Stimulated activated CD4-positive, alpha-beta T cell treated with anti-CD3 and anti-CD28 coated beads, TNF-alpha, amount 100 ng/mL, for 4 hours (primary cell): ENCODE measurements at places on chromosomes 2 and 18.

DNA sequence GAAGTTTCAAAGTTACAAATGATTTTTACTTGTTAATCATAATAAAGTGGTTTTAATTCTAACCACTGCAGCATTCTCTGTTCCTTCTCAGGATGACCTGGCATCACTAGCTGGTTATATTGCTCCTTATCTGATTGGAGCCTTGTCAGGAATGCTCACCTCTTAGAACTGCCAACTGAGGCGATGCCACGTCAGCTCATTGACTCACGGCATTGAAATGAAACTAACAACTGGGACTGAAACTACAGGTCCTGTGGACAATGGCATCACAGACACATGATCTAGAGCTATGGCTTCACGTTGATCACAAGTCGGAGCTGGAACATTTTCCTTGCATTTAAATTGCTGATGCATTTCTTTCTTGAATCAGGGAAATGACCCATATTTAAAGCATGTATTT lies 54.9 kb upstream of the MAP2 start:
- no peak for DNase-seq

- DNase-seq = no peak
Observed at GRCh38 chr2:116319935-116320334, 1494.6 kb upstream of the DDX18 start.

DNA sequence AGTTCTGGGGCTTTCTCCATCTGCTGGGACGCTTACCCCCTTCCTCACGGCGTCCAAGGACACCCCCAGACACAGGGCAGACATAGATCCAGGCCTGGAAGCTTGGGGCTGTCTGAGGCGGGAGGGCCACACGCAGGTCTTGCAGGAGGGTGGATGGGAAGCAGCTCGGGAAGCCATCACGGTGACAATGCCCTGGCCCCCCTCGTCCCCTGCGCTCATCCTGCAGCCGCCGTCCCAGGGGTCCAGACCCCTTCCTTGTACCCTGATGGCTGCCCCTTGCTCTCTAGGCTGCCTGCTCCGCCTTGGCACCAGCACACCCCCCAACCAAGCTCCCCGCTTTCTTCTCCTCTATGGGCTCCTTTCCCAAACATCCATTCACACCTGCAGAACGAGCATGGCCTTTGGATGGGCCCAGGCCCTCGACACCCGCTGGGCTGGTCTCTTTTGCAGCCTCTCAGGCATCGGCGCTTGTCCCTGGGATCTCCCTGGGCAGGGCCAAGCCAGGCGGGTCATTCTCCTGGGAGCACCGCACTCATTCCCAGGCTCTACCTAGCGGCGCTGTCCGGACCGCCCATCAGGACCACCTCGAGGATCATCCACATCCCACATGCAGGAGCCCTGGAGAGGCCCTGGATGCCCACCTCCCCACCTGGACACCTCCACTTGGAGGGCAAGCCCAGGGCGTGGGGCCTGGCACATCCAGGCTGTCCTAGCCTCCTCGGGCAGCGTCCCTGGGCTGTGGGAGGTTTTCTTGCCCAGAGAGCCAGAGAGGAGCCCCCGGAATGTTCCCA lies 274.9 kb downstream of the NDUFA10 start:
- DNase-seq = no peak

GRCh38 chr18:7070466-7070865 lies 47.1 kb downstream of the LAMA1 start:
- DNase-seq = no peak

DNA sequence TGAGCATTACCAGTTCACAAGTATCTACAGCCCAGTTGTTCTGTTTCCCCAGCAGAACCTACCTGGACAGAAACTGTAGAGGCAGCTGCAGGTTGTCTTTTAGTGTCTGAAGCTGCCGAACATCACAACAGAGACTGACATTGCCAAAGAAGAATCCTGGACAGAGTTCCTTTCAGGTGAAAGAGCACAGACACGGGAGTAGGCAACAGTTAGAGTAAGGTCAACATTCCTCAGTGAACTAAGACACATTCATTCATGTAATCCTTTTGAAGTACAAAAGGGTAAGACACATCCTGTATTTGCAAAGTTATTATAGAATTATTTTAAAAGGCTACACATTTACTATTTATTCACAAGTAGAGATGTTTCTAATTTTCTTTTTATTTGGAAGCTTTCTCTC lies 14.3 kb downstream of the NPC1 start:
- no peak for DNase-seq

DNA sequence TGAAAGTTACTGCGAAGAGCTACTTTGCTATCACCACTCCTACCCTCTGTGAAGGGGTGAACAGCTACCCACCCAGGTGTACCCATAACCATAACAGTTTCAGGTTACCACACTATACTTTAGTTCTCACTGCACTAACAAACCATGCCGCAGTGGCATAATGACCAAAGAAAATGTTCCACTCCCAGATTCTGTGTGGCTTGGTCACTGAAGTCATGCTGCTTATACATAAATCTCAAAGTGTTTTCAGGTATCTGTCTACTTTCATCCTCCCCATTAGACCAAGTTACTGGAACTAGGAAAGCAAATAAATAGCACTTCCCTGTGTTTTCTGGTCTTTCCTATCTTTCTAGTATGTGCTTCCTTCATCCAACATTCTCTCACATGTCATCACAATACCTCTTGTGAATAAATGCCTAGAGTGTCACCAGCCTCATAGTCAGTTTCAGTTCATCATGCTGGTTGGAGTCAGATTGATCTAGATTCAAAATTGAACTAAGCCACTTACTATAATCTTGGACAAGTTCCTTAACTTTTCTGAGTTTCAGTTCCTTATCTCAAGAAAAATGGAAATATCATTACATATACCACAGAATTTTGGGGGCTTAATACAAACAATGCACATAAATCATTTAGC lies 293.6 kb downstream of the FSIP2 start:
- no peak for DNase-seq

- no peak for DNase-seq
Observed at GRCh38 chr2:171347591-171348032, 86.2 kb downstream of the METTL8 start.

DNA sequence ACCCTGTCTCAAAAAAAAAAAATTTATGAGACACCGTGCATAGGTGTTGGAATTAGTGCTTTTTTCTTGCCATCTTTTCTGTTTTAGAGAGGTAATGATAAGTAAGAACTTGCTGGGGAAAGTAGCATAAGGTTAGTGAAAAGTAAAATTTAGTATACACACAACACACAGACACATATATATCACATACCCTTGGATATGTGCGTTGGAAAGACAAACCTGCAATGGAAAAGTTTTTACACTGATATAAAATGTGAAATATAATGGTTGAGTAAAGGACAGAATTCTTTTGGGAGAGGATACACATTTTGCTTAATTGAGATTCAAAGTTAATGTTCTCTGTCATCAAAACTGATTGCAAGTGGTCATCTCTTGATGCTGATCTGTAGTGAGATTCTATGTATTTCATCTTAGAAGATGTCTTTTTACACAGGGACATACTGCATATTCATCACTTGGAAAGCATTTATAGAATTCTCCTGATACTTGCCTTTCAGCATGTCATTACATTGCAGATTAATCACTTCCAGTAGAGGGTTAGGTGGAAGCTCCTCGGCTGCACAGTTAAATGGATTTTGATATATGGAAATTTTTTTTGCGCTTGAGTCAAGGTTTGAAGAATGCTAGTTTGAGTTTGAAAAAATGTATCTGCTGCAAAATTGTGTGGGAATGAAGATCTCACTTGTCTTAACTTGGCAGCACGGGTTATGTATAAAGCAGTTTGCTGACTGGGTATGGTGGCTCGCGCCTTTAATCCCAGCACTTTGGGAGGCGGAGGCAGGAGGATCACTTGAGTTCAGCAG lies 13.5 kb downstream of the PPP1CB start:
- no peak for DNase-seq

- no peak for DNase-seq
Observed at GRCh38 chr2:167264380-167264779, 376.1 kb downstream of the XIRP2 start.

GRCh38 chr18:9642799-9643462 lies 28.6 kb upstream of the PPP4R1 start:
- no peak for DNase-seq

DNA sequence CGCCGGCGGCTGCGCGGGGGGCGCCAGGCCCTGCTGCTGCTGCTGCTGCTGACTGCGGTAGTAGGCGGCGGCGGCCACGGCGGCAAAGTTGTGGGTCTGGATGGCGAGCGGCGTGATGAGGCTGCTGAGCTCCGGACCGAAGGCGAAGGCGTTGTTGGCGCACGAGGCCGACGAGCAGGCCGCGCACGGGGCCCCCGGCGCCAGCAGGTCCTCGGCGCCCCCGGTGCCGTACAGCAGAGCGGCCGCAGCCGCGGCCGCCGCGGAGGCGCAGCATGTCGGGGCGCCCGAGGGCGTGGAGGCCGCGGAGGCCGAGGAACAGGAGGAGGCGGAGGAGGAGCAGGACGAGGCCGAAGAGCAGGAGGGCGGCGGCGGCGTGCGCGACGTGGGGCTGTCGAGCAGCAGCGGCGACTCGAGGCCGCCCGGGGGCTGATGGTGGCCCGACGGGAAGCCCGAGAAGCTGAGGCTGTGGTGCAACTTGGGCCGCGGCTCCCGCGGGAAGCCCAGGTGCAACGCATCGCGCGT lies 1.8 kb downstream of the ZFP36L2 start:
- DNase-seq = no peak

- DNase-seq = no peak
Observed at GRCh38 chr18:33123862-33124518, 316.5 kb downstream of the CCDC178 start.

GRCh38 chr18:57747809-57748680 lies 55.1 kb downstream of the ATP8B1 start:
- DNase-seq = no peak

GRCh38 chr2:206361407-206362045 lies 81.8 kb upstream of the ADAM23 start:
- no peak for DNase-seq

- DNase-seq = no peak
Observed at GRCh38 chr2:197242719-197243118, 67.9 kb downstream of the ANKRD44 start.

- DNase-seq = no peak
Observed at GRCh38 chr18:3479978-3480509, 30.1 kb downstream of the TGIF1 start.

DNA sequence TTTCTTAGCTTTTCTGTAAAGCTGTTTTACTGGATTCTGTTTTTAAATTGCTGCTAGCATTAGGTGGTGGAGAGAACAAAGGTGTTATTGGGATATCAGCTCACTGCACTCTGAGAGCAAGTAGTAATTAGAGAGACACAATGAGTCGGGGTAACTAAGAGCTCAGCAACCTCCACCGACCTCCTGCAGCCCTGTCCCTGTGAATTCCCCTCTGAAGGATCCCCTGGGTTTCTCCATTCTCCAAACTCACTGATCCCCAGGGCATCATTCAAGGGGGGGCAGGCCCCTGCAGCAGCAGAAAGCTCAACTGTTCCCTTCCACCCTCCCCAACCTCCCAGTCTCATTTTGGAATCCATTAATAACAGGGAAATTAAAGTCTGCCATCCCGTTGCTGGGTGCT lies 73.0 kb downstream of the MTCL1 start:
- DNase-seq = no peak

- DNase-seq = no peak
Observed at GRCh38 chr2:23916727-23917405, 10.1 kb downstream of the ATAD2B start.

DNA sequence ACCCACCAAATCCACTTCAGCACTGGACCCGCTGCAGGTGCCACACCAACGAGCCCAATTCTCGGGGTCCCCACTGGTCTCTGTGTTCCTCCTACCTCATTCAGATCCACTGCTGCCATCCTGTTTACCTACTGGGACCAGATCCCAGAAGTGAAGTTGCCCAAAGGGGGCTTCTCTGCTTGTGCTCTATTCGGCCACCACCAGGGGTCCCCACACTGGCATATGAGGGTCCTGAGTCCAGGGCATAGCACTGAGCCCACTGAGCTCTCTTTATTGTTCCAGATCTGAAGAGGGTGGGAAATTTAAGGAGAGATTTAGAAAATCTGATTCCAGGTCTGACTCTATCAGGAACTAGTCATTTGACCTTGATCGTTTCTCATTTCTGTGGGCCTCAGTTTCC lies 2.4 kb downstream of the GPR45 start:
- DNase-seq = no peak

GRCh38 chr18:74198453-74198852 lies 50.1 kb downstream of the TIMM21 start:
- DNase-seq = no peak

GRCh38 chr2:170121689-170122088 lies 56.3 kb upstream of the MYO3B start:
- no peak for DNase-seq

- no peak for DNase-seq
Observed at GRCh38 chr2:32976409-32977063, 29.8 kb downstream of the LTBP1 start.

DNA sequence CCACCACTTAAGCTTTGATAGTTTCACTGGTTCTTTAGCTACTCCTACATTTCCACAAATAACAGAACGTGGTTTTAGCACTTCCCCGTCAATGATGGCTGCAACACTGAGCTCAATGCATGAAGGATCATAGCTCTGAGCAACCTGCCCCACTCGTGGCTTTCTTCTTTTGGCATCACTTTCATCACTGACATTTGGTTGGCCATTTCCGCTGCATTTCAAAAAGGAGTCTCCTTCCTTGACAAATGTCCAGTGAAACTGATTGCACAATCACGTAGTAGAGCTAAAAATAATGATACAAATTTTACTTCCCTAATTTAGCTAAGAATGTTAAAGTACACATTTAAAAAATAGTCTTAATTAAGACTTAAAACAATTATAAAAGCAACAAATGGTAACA lies 205.2 kb upstream of the HDAC4 start:
- DNase-seq = no peak

DNA sequence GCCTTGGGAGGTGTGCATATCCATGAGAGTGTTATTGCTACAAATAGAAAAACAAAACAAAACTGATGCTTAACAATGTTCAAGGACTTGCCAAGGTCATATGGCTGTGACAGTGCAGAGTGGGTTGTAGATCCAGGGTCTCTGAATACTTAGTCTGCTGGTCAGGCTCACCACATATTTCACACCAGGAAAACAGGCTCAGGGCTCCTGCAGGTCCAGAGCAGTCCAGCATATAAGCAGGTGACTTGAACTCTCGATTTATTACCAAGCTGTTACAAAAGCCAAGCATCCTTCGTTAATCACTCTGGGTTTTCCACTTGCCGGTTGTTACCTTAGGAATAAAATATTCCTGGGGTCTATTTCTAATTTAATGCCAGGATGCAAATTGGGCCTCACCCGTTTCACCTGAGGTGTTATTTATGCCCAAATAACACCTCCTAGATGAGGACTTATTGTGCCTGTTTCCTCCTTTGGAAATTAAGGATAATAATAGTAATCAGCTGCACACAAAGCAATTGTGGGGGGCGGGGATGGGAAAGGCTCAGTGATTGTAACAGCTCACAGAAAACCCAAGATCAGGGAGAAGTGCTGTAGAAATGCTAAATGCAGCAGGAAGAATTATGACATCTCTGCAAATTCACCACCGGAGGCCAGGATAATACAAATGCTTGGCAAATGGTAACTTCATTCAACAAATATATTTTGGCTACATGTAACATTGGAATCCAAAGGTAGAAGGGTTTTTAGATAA lies 72.9 kb downstream of the TMEM182 start:
- DNase-seq = no peak

DNA sequence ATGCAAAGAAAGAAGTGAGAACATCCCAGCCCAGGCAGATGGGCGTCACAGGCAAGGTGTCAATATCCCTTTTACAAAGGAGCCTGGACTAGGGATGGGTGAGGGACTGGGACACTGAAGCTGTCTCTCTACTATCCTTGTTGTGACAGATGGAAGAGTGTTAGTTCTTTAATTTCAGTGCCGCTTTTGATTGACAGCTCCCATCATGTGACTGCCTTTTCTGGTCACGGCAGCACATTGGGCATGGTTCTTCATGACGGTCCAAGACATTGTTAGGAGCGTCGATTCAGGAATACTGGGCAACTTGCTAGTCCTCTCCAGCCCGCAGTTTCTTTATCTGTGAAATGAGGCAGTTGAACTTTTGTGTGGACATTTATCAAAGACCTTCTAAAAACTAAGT lies 42.4 kb upstream of the KIF5C start:
- DNase-seq = no peak
